ENCODE measurements at places on chromosomes 1 and 21.
A peak's percentile ranks its signal among the peaks of the same experiment; 100 is the strongest.

GRCh38 chr1:167223144-167224103 lies 2.7 kb downstream of the POU2F1 start:
- no peak for DNase-seq

DNA sequence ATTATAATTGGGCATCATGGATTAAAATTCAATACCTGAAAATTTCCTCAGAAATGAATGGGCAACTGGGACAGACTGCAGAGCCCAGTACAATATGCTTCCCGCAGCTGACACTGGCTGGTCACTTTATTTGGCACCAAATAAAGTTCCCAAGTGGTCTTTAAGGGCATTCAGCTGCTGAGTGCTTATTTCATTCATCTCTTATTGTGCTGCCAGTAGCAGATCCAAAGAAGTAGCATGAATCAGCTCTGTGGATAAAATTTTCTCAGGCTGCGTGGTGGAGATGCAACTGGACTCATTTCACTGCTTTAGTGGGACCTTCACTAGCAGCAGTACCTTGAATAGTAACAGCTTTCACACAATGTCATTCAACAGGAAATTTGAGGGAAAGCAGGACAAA lies 226.3 kb upstream of the ADGRL2 start:
- no peak for DNase-seq

DNA sequence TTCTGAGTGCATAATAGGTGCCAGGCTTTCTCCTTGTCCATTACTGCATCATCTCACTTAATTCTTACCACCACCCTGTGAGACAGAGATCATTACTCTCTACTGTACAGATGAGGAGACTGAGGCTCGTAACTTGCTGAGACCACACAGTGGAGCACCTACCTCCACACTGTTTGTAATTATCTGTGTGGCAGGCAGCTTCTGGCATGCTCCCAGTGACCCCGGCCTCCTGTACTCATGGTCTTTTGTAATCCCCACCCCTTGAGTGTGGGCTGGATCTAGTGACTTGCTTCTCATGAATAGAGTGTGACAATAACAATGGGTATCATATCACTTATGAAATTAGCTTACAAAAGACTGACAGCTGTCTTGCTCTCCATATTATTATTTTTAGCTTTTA lies 407.3 kb downstream of the MATN1 start:
- no peak for DNase-seq

GRCh38 chr1:67393240-67393639 lies 37.0 kb downstream of the SERBP1 start:
- DNase-seq: no peak

DNA sequence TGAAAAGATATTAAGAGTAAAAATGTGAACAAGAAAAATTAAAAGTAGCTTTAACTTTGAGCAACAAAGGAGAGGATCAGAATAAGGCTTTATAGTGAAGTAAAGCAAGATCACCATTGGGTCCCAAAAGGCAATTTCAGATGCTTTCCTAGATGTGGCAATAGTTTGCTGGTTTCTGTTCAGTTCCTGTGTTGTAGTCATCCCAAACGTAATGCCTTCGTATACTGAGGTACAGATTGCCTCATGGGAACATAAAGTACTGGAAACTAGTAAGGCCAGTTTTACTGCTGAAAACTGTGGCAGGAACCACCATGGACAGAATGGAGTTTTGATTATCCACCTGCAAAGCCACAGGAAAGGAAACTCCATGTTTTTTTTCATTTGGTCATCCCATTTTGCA lies 283.5 kb upstream of the SGIP1 start:
- DNase-seq: no peak

DNA sequence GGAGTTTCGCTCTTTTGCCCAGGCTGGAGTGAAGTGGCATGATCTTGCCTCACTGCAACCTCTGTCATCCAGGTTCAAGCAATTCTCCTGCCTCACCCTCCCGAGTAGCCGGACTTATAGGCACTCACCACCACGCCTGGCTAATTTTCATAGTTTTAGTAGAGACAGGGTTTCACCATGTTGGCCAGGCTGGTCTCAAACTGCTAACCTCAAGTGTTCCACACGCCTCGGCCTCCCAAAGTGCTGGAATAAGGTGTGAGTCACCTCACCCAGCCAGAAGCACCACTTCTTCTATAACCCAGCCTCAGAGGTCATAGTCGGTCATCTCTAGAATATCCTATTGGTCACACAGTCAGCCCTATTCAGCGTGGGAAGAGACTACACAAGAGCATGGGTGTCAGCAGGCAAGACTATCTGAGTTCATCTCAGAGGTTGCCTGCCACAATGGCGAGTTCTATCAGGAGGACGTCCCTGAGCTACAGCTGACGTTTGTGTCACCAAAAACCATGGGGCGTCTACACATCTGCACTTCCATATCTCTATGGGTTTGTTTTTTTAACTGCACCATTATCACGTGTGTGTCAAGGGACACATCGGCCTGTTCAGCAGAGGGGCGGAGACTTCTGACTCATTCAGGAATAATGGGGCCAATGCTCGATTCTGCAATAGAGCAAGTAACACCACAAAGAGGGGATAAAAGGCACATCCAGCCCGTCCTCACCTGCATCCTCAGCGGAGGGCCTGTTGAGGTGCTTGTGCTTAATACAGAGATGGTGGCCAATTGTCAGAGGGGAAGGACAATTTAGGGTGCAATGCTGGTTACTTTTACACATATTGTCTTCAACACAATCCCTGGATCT lies 256.3 kb upstream of the IRF2BP2 start:
- DNase-seq: peak; percentile 46

- no peak for DNase-seq
These were observed 1.7 kb downstream of the FAM78B start for GRCh38 chr1:166164995-166165660.

DNA sequence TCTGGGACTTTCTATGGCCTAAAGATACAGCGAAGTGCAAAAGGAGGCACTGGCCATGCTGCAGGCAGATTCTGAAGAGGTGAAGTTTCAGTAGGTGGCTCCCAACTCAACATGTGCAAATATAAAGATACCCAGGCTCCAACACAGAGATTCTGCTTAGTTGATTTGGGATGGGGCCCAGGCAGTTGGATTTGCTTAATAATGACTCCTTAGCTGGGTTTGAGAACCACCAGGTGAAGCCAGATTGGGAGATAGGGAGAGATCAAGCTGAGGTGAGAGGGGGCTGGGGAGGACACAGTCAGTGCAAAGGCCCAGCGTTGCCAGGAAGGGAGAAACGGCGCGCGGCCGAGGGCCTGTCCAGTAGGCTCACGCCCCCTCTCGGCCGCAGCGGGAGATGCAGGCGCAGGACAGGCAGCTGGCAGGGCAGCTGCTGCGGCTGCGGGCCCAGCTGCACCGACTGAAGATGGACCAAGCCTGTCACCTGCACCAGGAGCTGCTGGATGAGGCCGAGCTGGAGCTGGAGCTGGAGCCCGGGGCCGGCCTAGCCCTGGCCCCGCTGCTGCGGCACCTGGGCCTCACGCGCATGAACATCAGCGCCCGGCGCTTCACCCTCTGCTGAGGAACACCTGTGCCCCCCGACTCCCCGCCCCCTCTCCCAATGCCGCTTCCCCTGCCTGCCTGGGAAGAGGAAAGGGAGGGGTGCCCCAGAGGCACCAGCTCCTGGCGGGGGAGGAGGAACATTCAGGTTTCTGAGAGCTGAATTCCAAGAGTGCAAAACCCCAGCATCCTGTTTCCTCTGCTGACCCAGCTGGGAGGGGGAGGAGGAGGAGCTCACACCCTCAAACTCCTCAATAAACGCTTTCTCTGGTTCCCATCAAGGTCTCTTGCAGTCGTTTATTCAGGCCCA lies 1.2 kb downstream of the FAM167B start:
- no peak for DNase-seq

GRCh38 chr21:39105836-39106235 lies 77.4 kb downstream of the PSMG1 start:
- no peak for DNase-seq

DNA sequence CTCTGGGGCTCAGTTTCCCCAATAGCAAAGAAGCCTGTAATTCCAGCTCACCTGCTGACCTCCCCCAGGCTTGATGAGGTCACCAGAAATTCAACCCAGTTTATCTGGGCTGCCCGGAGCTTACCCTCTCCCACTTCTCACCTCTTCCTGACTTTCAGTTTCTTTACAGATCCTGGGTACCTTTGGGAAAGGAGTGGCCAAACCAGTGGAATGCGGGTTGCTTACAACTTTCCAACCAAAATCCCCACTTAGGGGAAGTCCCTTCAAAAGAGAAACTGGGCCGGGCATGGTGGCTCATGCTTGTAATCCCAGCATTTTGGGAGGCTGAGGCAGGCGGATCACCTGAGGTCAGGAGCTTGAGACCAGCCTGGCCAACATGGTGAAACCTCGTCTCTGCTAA lies 5.9 kb upstream of the MARCKSL1 start:
- no peak for DNase-seq

- no peak for DNase-seq
These were observed 69.5 kb upstream of the TRAPPC10 start for GRCh38 chr21:43942621-43943020.

DNA sequence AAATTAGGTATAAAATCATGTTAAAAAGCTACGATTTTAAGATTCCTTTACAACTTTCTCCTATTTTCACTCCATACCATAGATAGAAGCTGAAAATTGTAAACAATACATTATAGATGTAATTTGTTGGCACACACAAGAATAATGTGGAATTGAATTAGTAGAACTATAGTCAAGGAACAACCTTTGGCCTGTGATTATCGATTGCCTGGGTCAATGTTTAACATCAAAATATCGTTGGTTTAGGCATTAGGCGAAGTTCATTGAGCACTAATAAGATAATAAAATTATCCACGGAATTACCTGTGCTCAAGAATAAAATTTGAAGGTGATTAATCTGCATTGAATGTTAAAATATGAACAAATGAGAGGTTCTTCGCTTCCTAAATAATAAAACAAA lies 455.1 kb upstream of the ZP4 start:
- DNase-seq: no peak

GRCh38 chr1:97384294-97384968 lies 536.4 kb downstream of the DPYD start:
- DNase-seq: peak; percentile 90

- DNase-seq: peak; percentile 34
These were observed at the start of gene TRAPPC10 for GRCh38 chr21:44011579-44012473. Gene TRAPPC10, plus strand, starts transcription at chr21:44012309. Its CDS starts 185 bp downstream, at chr21:44012494.

GRCh38 chr1:245056913-245057312 lies 97.9 kb upstream of the KIF26B start:
- DNase-seq: no peak

DNA sequence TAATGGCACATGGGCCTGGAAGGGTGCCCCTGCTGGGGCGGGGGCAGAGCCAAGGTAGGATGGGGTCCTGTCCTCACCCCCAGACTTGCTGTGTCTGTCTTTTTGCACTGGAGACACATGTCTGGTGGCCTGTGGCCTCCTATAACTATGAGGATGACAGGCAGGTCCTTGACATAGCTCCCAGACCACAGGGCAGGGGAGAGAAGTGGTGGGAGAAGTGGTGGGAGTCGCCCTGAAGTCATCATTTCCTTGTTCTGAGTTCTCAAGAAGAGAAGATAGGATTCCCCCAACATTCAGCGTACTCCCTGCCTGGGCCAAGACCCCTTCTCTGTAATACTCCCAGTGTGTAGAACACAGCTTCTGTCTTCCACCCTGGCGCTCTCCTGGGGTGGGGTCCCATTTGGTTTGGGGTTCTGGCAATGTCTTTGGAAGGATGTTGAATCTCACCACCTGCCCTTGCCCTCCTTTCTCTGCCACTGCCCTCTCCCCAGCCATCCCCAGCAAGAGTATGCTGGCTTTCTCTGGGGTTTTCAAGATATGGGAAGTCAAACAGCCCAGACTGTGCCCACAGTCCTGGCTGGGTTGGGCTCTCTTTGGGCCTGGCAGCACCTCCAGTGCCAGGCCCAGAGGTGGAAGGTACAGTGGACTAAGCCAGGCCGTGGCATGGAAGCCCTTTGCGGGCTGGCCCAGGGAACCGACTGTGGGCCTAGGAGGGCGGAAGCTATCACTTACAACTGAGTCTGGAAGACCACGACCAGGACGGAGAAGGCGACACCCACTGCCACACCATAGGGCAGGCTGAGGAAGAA lies 19.4 kb downstream of the SLC26A9 start:
- DNase-seq: no peak

GRCh38 chr21:17576080-17576835 lies 36.4 kb downstream of the BTG3 start:
- no peak for DNase-seq

DNA sequence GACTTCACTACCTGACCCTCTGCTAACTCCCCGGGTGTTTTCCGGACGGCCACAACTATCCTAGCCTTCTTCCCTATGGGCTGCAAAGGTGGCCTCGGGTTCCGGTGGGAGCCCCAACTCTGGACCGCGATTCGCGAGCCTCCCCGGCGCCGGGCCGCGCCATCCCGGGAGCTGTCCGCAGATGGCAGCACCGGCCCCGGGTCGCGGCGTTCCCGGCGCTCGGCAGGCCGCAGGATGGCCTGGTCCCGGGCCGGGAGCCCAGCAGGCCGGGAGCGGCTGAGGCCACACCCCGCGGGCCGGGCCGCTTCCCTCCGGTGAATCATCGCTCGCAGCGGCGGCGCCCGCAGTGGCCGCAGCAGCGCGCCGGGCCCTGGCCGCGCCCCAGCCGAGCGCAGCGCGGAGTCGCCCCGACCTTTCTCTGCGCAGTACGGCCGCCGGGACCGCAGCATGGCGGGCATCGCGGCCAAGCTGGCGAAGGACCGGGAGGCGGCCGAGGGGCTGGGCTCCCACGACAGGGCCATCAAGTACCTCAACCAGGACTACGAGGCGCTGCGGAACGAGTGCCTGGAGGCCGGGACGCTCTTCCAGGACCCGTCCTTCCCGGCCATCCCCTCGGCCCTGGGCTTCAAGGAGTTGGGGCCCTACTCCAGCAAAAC lies at the start of gene CAPN2:
Gene CAPN2 (plus strand): TSS at position 346 of the 656 bp plus-strand sequence. CDS start 102 bp downstream, at position 448.
- DNase-seq: no peak

DNA sequence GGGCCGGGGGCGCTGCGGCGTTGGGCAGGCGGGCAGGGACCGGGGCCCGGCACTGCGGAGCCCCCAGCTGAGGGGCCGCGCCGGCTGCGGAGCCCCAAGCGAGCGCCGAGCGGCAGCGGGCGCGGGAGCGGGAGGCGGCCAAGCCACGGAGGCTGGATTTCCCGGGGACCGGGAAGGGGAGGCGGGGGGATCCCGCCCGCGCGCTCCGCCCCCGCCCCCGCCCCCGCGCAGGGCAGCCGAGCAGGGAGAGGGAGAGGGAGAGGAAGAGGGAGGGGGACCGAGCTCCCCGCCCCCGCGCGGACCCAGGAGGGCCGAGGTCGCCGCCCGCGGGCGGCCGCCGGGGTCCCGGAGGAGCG lies at the start of gene DLGAP3:
Gene DLGAP3 (minus strand): TSS at position 154 of the 356 bp plus-strand sequence. CDS start 24,267 bp downstream, outside the sequence.
- DNase-seq: no peak

- no peak for DNase-seq
These were observed 127.3 kb downstream of the SYF2 start for GRCh38 chr1:25104932-25105561.

GRCh38 chr1:46372431-46372830 lies 21.7 kb upstream of the FAAH start:
- DNase-seq: no peak

- no peak for DNase-seq
These were observed 61.9 kb downstream of the GPATCH2 start for GRCh38 chr1:217569021-217569420.
